ENCODE measurements at places on chromosomes 7 and 10. TPM values are rescaled to one million over a fixed set of nuclear protein-coding genes. Genes with fewer than 3 reads are reported as not detected.

The SLC18A3 gene
- 3.5 TPM for polyA plus RNA-seq

The TRIM50 gene
- polyA plus RNA-seq = 0.42 TPM

The CHST15 gene
- 9.4 TPM for polyA plus RNA-seq

The TSPAN13 gene
- 189 TPM for polyA plus RNA-seq

The SH3PXD2A gene
- polyA plus RNA-seq = 32.0 TPM

DNA sequence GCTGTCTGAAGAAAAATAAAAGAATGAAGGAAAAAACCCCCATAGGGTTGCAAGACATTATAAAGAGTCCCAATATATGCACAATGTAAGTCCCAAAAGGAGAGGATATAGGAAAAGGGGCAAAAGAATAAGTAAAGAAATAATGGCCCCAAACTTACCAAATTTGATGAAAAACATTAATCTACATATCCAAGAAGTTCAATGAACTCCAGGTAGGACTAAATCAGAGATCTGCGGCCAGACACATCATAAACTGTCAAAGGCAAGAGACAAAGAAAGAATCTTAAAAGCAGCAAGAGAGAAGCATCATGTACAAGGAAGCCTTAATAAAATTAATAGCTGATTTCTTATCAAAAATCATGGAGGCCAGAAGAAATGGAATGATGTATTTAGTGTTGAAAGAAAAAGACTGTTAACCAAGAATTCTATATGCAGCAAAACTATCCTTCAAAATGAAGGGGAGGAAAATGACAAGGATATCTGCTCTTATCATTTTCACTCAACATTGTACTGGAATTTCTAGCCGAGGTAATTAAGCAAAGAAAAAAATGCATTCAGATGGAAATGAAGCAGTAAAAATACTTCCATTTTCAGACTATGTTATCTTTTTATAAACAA lies 95.7 kb upstream of the GLI3 start:
- DNase-seq = no peak

Data from large intestine (tissue), 12 donors.